ENCODE measurements at places on chromosomes 4 and X.
A peak's percentile ranks its signal among the peaks of the same experiment; 100 is the strongest.

DNA sequence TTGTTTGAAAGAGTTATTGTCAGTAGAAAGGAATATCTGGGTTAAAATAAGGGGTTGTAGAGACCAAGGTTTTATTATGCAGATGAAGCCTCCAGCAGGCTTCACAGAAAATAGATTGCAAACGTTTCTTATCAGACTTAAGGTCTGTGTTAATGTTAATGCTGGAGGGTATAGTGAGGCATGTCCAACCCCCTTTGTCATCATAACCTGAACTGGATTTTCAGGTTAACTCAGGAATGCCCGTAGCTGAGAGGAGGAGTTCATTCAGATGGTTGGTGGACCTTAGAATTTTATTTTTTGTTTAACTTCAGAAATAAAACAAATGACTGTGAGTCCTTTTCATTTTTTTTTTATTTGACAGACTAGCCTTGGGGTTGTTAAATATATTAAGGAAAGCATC is 354.1 kb downstream of the GPM6A start:
- DNase-seq = no peak

GRCh38 chrX:85109235-85109634 is 105.6 kb downstream of the APOOL start:
- DNase-seq = no peak

- DNase-seq = no peak
Measured at GRCh38 chrX:103051260-103051789, 12.6 kb downstream of the BEX1 start.

GRCh38 chr4:175871774-175872405 is 59.8 kb upstream of the GPM6A start:
- DNase-seq = no peak

- DNase-seq = no peak
Measured at GRCh38 chrX:41862562-41863184, 60.7 kb downstream of the CASK start.

GRCh38 chrX:129908636-129909035 is 2.7 kb downstream of the UTP14A start:
- DNase-seq = no peak

GRCh38 chr4:10893395-10893794 is 208.8 kb upstream of the CLNK start:
- DNase-seq = no peak

- DNase-seq = no peak
Measured at GRCh38 chr4:20428436-20429160, 176.9 kb downstream of the SLIT2 start.

DNA sequence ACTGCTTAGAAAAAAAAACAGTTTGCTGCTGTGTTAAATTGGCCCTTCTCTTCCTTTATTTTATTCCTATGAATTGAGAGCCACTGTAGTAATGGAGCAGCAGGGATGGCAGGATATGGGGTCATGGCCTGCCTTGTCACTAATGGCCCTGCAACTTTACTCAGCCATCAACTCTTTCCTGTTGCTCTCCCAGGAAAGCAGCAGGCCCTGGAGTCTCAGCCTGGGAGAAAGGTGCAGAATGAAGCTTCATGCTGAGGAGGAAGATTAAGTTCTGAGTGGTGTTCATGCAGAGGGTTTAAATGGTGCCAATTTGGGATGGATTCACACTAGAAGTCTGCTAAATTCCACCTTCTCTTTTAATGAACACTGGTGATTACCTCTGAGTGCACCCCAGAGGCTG is 285.6 kb downstream of the GPAT3 start:
- DNase-seq = no peak

GRCh38 chr4:41660352-41660751 is 88.2 kb downstream of the PHOX2B start:
- DNase-seq = no peak

GRCh38 chr4:78592088-78592783 is 40.7 kb downstream of the ANXA3 start:
- DNase-seq = no peak

DNA sequence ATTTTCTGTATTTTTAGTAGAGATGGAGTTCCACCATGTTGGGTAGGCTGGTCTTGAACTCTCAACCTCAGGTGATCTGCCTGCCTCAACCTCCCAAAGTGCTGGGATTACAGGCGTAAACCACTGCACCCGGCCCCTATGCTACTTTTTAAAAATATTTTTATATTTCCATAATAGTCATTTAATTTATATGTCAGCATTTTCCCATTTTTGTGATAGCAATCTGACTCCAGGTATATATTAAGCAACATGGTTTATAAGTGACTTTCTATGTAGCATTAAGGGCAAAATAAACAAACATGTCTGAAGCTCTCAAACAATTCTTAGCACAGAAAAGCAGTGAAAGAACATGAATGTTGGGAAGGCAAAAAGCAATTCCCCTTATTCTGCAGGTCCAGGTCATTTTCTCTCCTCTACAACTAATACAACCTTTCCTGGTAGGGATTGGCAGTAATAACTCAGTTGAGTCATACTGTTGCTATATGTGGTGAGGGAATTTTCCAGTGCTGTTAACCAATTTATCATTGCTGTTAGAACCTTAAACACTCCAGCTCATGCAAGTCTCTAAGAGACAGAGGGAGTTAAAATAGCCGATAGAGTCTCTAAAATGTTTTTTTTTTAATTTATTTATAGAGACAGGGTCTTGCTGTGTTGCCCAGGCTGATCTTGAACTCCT is 24.0 kb downstream of the SMIM14 start:
- DNase-seq = no peak

DNA sequence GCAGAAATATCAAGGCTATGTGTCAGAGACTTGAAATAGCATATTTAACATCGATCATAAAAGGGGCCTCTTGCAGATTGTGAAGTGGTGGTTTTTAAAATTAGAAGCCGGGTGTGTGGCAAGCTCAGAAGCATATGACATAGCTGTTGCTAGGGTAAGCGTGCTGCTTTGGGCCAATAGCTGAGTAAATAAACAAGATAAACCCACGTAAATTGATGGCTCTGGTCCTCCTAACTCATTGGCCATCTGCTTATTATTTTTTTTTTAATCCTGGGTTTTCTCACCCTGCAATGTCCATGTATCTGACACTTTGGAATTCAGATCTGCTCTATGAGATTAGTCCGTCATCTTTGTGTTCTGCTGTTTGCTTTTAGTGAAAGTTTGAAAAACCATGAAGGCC is 32.6 kb upstream of the STOX2 start:
- DNase-seq = no peak

DNA sequence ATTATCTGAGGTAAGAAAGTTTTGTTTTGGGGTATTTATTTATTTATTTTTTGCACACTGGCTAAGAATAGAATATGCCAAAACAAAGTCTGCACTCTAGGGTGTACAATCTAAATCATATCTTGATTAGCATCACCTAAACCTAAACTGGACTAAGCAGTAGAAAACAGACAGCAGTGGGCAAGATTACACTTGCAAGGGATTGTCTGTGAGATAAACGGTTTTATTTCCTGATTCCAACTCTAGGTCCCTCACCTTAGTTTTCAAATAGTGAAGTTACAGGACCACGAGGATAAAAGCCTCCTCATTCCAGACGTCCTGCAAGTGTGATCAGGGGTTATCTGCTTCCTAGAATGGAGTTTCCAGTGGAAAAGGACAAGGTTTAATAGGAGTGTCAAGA is 86.1 kb downstream of the SH3RF1 start:
- no peak for DNase-seq

GRCh38 chr4:20086799-20087521 is 164.7 kb upstream of the SLIT2 start:
- no peak for DNase-seq

- DNase-seq = no peak
Measured at GRCh38 chr4:124631760-124632159, 80.8 kb downstream of the ANKRD50 start.

- DNase-seq = no peak
Measured at GRCh38 chr4:155974476-155974749, 20.7 kb upstream of the CTSO start.

- DNase-seq = no peak
Measured at GRCh38 chr4:169286562-169287301, 16.0 kb upstream of the SH3RF1 start.

GRCh38 chrX:133669214-133669613 is 253.9 kb upstream of the GPC4 start:
- DNase-seq = no peak

DNA sequence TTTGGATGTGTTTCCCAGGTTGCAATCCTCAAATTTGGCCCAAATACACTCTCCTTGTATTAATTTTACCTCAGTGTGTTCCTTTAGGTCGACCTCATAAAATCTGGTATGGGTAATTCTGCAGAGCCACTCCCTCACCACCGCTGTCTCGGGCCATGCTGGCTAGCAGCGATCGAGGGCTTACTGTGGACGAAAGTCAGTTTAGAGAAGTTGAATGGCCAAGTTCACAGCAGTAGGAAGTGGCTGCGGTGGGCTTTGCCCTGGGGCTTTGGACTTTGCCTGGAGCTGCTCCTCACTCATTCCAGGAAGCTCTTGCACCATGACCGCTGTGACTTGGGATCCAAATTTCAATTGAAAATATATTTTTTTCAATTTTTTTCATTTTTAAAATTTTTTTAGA is 19.6 kb downstream of the TMEM187 start:
- no peak for DNase-seq

DNA sequence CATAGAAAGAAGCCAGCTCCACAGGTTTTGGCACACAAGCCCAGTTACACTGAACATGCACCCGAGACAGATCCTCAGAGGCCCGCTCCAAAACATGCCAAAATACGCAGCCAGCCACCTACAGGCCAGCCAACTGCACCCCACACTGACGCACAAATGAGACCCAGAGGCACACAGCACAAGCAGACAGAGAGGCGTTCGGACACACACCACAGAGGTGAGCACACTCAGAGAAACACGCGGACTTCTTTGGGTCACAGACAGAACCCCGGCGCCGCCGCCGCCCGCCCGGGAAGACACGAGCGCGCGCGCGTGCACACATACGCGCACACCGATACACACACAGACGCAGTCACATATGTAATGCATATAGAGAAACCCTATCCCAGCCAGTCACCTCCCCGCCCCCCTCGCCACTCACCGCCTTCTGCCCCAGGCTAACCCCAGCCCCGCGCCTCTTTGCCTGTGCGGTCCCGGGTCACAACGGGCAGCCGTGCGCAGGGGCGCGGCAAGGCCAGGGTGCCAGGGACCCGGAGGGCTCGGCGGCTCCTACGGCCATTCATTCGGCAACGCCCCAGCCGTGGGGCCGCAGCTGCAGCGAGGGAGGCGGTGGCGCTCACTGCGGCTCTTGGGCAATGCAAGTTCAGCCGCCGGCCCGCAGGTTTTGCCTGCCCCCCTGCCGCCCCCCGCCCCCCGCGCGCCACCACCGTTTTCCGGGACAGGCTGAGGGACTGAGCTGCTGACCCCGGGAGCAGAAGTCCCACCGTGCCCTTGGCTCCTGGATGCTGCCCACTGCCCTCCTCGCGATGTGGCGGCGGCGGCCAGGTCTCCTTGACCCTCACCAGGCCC is 553 bp downstream of the SEPTIN6 start:
- peak; percentile 49 for DNase-seq

DNA sequence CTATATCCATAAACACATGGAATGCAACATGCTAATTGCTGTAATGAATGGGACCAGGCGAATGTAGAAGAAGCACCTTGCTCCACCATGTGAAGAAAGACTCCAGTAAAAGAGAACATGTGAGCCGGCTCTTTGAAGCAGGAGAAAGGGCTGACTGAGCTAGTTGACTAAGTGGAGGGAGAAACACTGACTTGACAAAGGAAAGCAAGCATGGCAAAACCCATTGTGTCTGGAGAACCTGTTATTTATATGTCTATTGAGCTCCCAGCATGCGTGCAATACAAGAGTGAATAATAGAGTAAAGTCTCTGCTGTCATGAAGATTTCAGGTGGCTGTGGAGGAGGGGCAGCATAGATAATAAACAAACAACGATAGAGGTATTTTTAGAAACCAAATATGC is 559.9 kb downstream of the RAB28 start:
- DNase-seq = no peak

DNA sequence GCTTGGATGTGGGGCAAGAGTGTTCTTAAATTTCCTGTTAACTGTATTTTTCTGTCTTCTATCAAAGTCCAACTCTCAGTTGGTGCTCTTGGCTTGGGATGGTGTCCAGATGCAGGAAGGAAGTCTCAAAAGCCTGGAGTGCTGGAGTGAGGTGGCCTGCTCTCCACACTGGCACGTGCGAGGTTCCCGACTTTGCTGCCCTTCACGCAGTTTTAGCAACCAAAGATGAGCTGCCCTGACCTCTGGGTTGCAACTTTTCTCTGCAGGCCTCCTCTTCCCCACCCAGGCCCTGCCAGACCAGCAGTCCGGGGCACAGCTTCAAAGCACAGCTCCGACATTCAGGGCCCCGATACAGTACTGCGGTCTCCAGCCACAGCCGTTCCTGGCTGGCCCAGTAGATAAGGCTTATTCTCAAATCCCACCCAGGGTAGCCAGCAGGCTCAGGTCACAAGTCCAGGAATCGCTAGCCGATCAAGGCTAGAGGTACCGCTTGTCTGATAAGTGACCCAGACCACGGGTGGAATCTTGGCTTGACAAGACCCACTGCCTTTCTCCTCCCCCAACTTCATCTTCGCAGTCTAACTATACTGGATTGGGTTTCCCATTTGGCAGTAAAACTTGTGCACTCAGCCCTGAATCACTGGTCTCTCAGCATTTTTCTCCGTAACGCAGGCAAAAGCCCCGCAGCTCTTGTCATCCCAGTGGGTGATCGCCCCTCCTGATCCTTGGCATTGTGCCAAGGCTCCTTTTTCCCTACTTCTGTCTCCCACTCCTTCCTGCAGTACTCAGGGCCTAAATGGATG is 21.8 kb upstream of the JADE1 start:
- no peak for DNase-seq

- DNase-seq = no peak
Measured at GRCh38 chr4:140971077-140971792, 162.0 kb downstream of the RNF150 start.

DNA sequence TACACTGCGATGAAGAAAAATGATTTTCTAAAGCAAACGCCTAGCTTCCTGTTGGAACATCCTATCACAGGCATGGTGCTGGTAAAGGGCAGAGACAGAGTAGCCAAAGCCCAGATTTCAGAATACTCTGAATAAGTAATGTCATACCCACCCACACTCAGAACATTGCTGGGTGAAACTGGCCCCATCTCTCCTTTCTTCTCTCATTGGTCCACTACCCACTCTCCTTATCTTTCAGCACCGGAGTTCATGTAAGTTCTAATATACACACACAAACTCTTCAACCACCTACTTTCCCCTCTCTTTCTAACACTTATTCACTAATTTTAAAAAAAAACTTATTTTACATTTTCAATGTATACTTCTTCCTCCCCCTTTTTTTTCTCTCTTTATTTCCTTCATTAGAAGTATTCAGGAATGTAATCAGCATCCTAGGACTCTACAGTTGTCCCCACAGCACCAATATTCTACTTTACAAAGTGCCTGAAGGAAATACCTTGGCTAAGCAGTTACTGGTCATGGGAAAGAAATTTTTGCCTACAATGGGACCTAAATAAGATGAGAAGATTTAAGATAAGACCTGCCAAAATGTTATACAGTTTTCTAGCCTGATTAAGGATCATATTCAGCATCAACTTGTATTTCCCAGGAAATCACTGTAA is 63.0 kb downstream of the SEC24D start:
- no peak for DNase-seq

GRCh38 chr4:56247646-56248045 is 139.6 kb downstream of the AASDH start:
- DNase-seq = no peak
